ENCODE measurements at places on chromosomes 16 and 17.

- no peak overlapping the region for H3K4me3 ChIP-seq
- DNase-seq, result no peak
Measured at GRCh38 chr16:5971924-5972323, 874.3 kb upstream of the EEF2KMT start.

GRCh38 chr16:85568519-85568918 lies 44.6 kb upstream of the GSE1 start:
- H3K27ac ChIP-seq, result no peak overlapping the region
- no peaks in the 10 kb centered on the region for H3K27me3 ChIP-seq
- no peak overlapping the region for H3K4me3 ChIP-seq
- no peak for DNase-seq

- peaks cover 6% of the 10 kb centered on the region for H3K4me1 ChIP-seq
- no peak for DNase-seq
- H3K4me3 ChIP-seq, result no peak overlapping the region
- H3K27ac ChIP-seq, result no peak overlapping the region
- H3K27me3 ChIP-seq, result peaks cover 3% of the 10 kb centered on the region
- no peaks in the 10 kb centered on the region for H3K36me3 ChIP-seq
Measured at GRCh38 chr16:11459722-11460121, 114.5 kb downstream of the RMI2 start.

DNA sequence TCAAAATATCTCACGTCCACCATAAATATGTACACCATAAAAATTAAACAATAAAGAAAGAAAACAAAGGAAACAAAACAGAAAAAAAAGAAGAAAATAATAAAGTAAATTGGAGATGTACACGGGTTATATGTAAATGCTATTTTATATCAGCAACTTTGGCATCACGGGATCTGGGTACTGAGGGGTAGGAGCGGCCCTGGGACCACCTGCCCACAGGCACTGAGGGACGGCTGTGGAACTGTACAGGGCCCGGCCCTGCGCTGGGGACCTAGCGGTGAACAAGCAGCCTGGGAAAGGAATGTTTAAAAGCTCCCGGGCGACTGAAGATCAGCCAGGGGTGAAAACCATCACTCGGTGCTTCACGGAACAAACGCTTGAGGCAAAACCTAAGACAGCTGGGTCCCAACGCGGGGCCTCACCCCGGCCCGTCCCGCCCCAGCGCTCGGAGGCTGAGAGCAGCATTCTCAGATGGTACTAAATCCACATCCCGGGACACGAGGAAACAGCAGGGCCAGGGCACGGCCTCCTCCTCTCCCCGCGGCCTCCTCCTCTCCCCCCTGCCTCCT lies 31.2 kb downstream of the NXN start:
- H3K4me3 ChIP-seq, result no peak overlapping the region
- peaks cover 3% of the 10 kb centered on the region for H3K27me3 ChIP-seq
- no peaks in the 10 kb centered on the region for H3K4me1 ChIP-seq
- no peak for DNase-seq

DNA sequence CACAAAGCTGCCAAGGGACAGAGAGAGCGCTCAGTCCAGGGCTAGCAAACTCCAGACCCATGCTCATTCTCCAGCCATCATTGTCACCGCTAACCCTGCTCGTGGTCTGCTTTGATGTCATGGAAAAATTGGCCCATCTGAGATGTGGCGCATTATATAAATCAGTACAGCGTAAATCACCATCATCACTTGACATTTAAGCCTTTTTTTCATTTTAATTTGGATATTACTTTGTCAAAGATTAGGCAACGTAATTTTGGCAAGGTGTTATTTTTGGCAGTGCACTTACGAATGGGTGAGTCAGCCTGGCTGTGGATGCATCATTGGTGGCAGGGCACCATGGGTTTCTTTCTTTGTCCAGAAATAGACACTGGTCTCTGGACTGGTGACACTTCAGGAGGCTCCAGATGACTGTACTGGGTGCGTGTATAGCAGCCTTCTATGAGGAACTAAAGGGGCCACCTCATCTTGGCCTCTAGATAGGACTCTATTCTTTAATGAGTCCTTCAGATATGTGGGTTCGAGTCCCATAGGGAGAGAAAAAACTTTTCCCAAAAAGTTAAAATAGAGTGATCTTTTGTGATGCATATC lies 166.3 kb downstream of the MSI2 start:
- peaks cover 51% of the 10 kb centered on the region for H3K4me1 ChIP-seq
- H3K36me3 ChIP-seq, result peaks cover 28% of the 10 kb centered on the region
- H3K27ac ChIP-seq, result no peak overlapping the region
- no peak for DNase-seq

- peak overlapping the region; percentile 31 for H3K27ac ChIP-seq
- H3K36me3 ChIP-seq, result no peaks in the 10 kb centered on the region
- H3K4me1 ChIP-seq, result peaks cover 12% of the 10 kb centered on the region
- no peak for DNase-seq
Measured at GRCh38 chr16:67304020-67304419, 22.5 kb downstream of the KCTD19 start.

DNA sequence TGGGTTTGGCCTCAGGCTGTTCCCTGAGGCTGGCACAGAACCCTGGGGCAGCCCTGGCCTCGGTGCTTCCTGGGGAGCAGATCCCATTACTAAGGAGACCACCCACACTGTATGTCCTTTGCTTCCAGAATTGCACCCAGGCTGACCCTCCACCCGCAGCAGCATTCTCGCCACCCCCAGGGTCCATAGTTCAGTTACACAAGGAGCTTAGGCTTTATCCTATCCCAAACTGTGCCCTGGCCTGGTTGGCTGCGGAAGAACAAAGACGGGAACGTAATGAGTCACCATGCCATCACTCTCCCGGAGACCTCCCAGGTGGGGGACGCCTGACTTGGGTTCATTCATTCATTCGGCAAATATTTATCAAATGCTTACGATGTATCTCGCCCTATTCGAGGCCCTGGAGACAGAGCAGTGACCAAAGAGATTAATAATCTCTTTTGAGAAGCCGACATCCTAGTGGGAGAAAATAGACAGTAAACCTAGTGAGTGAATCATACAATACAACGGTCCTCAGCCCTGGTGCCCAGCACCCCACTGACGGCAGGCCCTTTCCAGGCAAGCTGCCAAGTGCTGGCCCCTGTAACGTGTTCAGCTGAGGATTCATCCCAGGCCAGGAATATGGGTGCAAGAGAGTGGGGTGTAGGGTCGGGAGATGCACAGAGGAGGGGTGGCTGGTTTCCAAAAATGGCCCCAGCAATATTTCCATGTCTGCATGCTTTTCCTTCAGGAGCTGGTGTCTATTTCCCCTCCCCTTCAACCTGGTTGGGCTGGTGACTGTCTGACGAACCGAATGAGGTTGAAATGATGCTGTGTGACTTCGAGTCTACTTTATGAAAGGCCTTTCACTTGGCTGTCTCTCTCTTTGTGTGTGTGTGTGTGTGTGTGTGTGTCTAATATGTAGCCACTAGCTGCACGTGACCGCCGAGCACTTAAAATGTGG lies 134.2 kb downstream of the MGAT5B start:
- no peaks in the 10 kb centered on the region for H3K36me3 ChIP-seq
- no peak for DNase-seq
- H3K27ac ChIP-seq, result no peak overlapping the region
- H3K27me3 ChIP-seq, result no peaks in the 10 kb centered on the region

GRCh38 chr16:87336434-87337240 lies 19.4 kb upstream of the C16orf95 start:
- peaks cover 17% of the 10 kb centered on the region for H3K36me3 ChIP-seq
- H3K4me1 ChIP-seq, result peaks cover 10% of the 10 kb centered on the region
- no peak overlapping the region for H3K27ac ChIP-seq

DNA sequence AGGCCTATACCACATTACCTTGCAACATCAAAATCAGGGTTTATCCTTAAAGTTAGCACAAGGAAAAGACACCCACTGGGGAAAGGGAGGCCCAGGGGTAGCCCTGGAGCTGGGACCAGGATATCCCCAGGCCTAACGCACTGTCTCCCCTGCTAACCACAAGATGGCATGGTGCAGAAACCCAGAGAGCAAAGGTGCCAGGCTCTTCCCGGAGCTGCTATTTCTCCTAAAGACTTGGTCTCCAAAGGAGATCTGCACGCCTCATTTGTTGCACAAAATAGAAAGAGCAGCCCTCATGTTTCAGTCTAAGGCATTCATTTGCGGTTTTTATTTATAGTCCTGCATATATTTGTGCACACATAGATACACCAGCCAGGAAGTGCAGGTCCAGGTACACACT lies 408.6 kb downstream of the SOX9 start:
- no peak overlapping the region for H3K4me3 ChIP-seq
- no peaks in the 10 kb centered on the region for H3K27me3 ChIP-seq
- no peaks in the 10 kb centered on the region for H3K36me3 ChIP-seq
- H3K27ac ChIP-seq, result no peak overlapping the region
- H3K4me1 ChIP-seq, result no peaks in the 10 kb centered on the region

DNA sequence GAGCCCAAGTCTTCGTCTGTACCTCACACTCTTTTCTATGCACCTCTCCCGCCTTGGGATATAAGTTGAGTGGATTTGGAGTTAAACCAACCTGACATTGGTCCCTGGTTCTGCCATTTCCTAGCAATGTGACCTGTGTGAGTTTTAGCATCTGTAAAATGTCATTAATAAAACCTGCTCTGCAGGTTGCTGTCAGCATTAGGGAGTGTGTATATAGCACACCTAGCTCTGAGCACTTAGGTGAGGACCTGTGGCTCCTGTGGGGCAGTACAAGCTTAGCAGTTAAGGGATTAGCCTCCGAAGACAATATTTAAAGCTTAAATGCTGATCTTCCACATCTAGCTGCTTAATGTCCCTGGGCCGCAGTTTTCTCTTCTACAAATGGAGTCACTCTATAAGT lies 248.0 kb downstream of the TMEM114 start:
- no peaks in the 10 kb centered on the region for H3K4me1 ChIP-seq
- H3K36me3 ChIP-seq, result no peaks in the 10 kb centered on the region
- H3K4me3 ChIP-seq, result no peak overlapping the region
- DNase-seq, result no peak
- no peak overlapping the region for H3K27ac ChIP-seq

DNA sequence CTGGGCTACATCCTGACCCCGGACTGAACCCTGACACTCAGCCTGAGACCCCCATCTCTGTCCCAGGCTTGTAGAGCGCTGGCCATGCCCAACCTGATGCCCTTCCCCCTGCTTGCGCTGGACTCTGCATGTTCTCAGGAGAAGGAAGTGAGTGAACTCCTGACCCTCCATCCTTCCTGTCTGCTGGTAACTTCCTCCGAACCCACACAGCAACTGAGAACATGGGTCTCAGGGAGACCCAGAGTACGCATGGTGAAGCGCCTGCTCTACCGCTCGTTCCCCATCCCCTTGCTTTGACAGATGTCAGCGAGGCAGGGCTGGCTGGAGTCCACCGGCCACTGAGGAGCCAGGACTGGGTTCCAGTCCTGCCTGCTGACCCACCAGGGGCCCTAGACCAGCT lies 6.1 kb downstream of the CAMKK1 start:
- DNase-seq, result no peak
- H3K36me3 ChIP-seq, result peaks cover 2% of the 10 kb centered on the region
- H3K4me3 ChIP-seq, result no peak overlapping the region

DNA sequence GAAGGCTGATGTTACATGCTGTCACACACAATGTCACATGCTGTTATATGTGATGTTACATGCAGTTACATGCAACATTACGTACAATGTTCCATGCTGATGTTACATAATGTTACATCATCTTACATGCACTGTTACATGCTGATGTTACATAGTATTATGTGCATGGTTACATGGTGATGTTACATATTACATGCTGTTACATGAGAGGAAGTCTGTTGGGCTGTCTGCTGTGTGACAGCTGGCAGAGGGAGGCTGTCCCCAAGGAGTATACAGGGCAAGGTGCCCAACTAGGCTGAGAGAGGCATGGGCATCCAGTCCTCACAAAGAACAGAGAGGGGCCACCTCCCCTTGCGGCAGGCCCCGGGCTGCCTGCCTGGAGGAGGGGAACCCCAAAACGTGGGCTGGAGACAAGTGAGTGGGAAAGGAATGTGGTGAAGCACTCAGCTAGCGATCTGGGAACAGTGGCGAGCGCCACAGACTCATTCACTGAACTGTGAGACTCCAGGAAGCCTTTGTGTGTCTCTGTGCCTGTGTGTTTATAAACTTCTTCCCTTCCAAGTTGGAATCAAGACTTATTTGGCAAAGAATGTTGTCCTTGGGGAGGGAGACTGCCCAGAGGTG lies 30.6 kb downstream of the TMEM92 start:
- no peak overlapping the region for H3K27ac ChIP-seq
- H3K27me3 ChIP-seq, result peaks cover 1% of the 10 kb centered on the region
- no peak for DNase-seq
- H3K4me3 ChIP-seq, result no peak overlapping the region
- H3K4me1 ChIP-seq, result peaks cover 32% of the 10 kb centered on the region
- no peaks in the 10 kb centered on the region for H3K36me3 ChIP-seq

DNA sequence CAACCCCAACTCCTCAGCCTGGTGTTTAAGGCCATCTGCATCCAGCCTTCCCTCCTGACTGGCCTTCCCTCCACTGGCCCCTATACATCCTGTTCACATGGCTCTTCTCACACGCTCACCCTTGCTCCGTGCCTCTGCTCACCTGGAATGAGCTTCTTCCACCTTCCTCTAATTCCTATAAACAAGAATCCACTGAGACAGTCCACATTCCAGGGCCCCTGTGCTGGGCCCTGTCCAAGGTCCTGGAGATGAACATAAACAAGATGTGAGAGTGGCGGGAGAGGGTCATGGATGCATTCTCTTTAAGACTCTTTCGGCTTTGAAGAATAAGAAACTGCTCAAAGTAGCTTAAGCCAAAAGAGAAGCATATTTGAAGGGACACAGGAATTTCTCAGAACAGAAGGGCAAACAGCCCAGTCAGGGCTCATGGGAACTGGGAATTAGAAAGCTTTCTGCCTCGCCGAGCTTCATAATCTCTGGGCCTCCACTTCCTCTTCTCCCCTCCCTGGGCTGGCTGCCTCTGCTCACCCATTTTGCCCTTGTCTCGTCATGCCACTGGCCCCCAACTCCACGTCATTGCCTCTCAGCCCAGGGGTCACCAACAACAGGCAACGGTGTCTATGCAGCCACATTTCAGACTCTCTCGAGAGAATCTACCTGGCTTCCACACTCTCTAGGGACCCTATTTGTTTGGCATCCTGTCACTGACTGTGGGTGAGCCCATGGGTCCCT lies 13.5 kb downstream of the SPPL2C start:
- H3K4me3 ChIP-seq, result no peak overlapping the region
- H3K27me3 ChIP-seq, result peaks cover 19% of the 10 kb centered on the region
- H3K4me1 ChIP-seq, result no peaks in the 10 kb centered on the region
- no peaks in the 10 kb centered on the region for H3K36me3 ChIP-seq

GRCh38 chr16:83835586-83836566 lies 28.1 kb downstream of the HSBP1 start:
- H3K4me1 ChIP-seq, result peaks cover 17% of the 10 kb centered on the region
- peak; percentile 11 for DNase-seq
- no peak overlapping the region for H3K4me3 ChIP-seq
- peaks cover 46% of the 10 kb centered on the region for H3K27me3 ChIP-seq
- H3K36me3 ChIP-seq, result no peaks in the 10 kb centered on the region

- peak overlapping the region; percentile 94 for H3K27ac ChIP-seq
- H3K4me3 ChIP-seq, result peak overlapping the region; percentile 90
- peaks cover 33% of the 10 kb centered on the region for H3K4me1 ChIP-seq
Measured at GRCh38 chr16:66605979-66606751, 1.7 kb downstream of the CMTM3 start.

GRCh38 chr16:71493213-71493612 lies 4.1 kb upstream of the ZNF19 start:
- no peaks in the 10 kb centered on the region for H3K4me1 ChIP-seq
- H3K27me3 ChIP-seq, result peaks cover 2% of the 10 kb centered on the region
- no peak overlapping the region for H3K27ac ChIP-seq

Measured in activated T-helper 1 cell treated with anti-CD3 and anti-CD28 coated beads, Interleukin-12 subunit alpha, Interleukin-12 subunit beta, Interleukin-2, Interleukin-4 antibody, amounts not matched to agents 30 ng/mL and 10 ng/mL and 1 ng/mL, durations not matched to agents 14 hours and 24 hours and 36 hours (primary cell).